ENCODE measurements at places on chromosomes 6 and 20.

DNA sequence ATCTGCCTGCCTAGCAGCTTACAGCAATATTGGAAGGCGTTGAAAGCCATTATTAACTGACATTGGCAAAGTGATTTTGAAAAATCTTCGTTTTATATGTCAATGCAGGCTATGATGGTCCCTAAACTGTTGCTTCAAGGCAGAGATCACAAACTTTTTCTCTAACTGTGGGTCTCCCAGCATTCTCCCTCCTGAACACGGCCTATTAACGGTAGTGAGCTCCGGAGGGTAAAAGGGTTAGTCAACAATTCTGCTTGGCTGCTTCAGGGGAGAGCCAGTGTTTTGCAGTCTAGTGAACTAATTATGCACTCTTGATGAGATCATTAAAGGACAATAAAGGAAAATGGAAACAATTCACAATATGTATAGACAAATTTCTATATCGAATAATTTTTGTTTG lies 261.8 kb upstream of the QKI start:
- DNase-seq, result no peak

DNA sequence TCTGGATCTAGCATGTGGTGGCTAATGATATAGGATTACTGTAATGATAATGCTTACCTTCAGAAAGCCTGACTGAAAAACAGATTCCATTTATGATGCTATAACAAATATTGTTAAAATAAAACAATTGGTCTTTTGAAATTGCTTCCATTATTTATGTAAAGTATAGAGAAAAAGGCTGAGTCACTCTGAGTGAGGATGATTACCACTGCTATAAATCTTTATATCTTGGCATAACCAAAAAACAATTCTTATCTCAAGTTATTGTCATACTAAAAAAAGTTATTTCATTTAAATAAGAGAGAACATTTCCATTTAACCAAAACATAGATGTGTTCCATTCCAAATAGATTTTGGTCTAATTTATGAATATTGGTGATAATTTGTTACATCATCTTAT lies 53.0 kb upstream of the DST start:
- no peak for DNase-seq

DNA sequence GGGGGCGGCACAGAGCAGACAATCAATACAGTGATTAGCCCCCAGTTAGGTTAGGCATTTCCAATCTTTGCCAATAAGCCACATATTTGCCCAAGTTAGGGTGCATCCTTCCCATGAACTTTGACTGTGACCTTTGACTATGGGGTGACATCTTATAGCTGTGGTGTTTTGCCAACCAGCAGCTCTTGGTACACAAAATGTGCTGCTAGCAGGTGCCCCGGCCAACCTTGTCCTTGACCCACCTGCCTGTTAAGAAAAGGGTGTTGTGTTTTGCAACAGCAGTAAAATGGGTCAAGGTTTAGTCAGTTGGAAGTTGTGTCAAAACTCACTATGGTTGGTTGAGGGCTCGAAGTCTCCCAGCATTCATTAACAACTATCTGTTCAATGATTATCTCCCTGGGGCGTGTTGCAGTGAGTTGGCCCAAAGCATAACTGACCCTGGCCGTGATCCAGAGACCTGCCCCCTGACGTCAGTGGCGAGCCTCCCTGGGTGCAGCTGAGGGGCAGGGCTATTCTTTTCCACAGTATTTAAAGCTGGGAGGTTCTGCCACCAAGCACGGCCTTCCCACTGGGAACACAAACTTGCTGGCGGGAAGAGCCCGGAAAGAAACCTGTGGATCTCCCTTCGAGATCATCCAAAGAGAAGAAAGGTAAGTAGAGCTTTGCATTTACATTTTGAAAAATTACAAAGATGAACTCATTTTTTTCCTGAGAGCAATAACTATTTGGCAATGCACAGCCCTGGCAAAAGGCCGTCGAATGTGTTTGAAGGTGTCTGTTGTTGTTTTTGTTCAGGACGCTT lies at the start of gene PCK1:
Gene PCK1, plus strand, starts transcription at position 557 of the 802 bp plus-strand sequence. CDS start 302 bp downstream, outside the sequence.
- DNase-seq, result peak; percentile 93

GRCh38 chr6:155523821-155524651 lies 68.4 kb upstream of the NOX3 start:
- DNase-seq, result no peak

DNA sequence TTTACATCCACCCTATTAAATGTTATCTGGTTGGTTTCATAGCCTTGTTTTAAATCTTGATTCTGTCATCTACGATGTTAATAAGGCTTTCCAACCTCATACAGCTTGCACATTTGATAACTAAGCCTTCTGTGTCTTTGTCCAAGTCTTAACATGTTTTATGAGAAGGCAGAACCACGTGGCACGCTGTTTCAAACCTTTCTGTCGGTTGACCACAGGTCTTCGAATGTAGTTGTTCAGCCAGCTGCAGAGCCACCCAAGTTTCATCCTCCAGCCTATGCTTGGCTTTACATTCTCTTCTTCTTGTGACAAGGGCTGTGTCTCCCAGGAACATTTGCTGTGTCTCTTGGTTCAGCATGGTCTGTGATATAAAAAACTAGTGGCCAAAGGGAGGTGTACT lies 15.7 kb upstream of the SGK2 start:
- no peak for DNase-seq

Measured in mucosa of gallbladder (tissue), 1 donor.